ENCODE measurements at places on chromosomes 3 and 15.

DNA sequence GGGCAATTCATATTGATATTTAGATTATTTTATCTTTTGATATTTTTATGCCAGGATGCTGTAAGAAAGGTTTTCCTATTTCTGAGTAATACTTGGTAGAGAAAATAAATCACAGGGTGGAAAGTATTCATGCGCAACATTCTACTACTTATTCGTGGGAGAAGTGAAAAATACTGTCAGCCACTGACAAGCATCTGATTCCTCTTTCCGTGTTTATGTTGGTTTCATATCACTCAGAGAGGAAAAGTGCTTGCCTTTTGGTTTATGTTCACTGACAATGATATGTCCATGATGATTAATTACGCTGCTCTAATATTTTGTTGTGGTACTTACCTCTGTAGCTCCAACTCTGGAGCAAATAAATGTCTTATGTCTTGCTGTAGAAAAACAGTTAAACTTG lies 429.4 kb downstream of the EDEM1 start:
- no peak for DNase-seq

DNA sequence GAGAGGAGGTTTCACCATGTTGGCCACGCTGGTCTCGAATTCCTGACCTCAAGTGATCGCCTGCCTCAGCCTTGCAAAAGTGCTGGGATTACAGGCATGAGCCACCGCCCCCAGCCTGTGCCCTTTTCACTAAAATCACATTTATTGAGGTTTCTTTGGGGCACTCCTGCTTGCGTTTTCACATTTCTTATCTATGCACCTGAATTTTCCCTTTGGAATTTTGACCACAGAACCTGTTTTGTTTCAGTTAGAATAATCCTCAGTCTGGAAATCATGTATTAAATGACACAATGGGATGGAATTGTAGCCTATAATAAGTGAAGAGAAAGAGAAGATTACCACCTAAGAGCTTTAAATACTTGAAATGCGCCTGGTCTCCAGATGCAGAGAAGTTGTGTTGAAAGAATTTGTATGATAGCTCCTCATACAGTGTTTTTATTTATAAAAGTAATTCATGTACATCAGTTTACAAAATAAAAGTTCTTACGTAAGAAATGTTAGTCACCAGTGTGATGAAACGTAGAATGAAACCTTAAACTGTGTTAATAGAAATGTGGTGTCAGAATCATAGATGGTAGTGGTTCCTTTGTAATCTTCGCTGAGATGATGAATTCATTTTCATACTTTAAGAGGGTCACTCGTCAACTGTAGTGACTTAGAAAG lies 107.0 kb downstream of the TCF12 start:
- no peak for DNase-seq

DNA sequence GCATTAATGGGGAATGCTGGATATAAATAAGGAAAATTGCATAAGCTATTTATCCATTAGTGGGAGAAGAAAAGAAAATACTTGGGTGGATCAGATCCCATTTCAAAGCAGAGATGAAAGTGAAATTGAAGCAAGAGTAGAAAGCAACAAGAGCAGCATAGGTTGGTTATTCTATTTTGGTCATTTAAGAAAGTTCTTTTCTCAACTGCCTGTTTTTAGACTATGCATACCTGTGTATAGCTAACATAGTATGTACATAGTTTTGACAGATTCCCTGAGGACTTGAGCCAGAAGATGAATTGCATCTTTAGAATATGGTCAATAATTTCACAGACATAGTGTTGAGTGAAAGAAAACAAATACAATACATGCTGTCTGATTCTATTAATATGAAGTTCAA lies 29.0 kb upstream of the DENND4A start:
- DNase-seq: no peak

DNA sequence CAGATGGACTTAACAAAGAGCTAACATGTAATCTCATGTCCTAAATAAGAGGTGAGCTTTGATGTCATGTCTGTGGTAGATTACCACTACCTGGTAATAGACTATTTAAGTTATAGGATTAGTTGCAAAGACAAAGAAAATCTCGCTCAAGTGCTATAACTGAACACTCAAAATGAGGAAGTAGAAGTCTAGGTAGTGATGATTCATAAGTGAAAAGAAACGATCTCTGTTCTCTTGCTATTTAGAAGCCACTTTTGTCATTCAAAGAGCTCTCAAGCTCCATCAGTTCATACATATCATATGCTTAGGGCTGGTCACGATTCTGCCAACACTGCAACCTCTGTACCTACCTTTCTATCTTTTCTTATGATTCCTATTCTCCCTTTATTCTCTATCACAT lies 110.9 kb downstream of the EDEM1 start:
- DNase-seq: no peak

- DNase-seq: no peak
Measured at GRCh38 chr3:64977308-64978100, 289.7 kb upstream of the ADAMTS9 start.

DNA sequence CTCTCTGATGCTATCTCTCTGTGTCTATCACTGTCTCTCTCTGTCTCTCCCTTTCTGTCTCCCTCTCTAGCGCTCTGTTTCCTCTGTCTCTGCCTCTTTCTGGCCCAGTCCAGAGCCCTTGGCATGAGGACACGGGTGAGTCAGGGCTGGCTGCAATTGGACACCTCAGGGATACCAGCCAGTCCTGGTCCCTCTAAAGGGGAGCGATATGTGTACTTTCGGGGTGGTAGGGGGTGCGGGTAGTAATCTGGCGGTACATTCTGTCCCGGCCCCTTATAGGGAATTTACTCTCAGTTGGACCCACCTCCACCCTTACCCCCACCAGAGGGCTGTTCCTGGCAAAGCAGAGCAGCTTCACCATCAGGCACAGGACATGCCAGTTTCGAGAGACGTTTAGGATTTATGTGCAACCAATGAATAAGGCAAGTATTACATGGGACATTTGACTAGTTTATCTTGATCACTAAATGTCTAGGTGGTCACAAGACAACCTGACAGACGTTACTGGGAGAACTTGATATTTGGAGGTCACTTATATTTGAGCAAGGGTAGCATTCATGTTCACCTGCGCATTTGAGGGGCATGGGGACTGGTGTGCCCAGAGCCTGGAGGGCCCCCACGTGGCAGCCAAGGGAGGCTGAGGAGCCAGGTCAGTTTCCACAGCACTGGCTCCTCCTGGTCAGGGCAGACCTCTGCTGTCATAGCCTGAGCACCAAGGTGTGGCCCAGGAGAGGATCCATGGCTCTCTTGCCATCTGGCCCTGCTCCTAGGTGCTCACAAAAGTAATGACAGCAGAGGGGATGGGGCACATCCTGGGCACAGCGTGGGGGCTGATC lies 256.1 kb downstream of the PLCL2 start:
- no peak for DNase-seq

DNA sequence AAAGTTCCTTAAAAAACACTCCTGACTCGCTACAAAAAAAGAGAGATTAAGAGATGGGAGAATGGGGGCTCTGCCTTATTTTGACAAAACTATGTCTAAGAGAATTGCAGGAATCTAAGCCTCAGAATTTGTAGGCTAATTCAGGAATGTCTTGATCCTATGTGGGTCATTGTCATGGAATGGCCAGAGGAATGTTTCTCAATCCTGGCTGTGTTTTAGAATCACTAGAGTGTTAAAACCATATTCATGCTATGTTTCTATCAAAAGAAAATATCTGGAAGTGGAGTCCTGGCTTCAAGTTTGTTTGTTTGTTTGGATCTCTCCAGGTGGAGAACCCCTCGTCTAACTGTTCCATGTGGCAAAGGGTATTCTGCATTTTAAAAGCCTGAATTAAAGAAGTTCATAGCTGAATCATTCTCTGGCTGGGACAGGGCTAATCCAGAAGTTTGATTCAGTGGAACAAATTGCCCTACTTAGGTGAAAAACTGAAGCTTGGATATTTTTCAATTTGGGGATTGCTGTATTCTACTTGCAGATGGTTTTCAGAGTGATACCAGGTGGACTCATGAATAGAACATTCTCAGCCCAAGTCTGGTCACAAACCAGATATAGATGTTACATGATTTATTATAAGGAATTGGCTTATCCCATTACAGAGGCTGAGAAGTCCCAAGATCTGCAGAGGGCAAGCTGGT lies 28.2 kb downstream of the GJD2 start:
- DNase-seq: peak; percentile 57

GRCh38 chr3:157445857-157446256 lies 9.2 kb downstream of the PTX3 start:
- DNase-seq: no peak

DNA sequence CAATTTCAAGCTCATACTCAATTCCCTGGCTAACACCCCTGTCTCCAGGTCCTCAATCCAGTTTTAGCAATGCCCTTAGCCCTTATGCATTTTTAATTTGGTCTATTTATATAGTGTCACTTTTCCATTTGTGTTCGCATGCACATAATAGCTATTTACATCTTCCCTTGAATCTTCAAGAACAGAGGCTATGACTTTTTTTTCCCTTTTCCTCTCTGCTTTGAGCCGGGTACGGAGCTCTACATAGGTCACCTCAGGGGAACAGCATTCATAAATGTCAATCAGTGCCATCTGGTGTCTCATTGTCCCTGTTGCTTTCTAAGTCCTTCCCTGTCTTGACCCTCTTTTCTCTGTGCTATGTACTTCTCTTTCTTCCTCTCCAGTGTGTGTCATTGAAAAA lies 26.5 kb upstream of the ACTC1 start:
- no peak for DNase-seq

DNA sequence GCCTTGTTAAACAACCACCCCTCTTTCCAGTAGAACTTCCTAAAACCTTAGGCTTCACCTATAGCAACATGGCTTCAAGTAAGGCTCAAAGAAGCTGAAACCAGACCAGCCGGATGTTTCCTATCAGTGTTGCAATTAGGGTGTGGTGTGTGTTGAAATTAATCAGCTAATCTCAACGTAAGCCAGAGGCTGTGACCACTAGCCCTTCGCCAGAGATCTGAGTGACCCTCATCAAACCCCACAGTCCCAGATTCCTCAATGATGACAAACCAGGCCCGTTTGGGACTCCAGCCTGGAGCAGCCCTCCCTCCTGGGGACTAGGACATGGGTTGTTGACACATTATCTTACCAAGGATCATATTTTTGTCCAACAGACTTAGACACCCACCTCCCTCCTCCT lies 27.3 kb downstream of the CYP11A1 start:
- DNase-seq: peak; percentile 65

- DNase-seq: peak; percentile 70
Measured at GRCh38 chr3:149339931-149340309, 6.5 kb upstream of the TM4SF18 start.

GRCh38 chr3:100029689-100030088 lies 84.6 kb downstream of the FILIP1L start:
- no peak for DNase-seq

GRCh38 chr15:66231394-66232266 lies 21.9 kb downstream of the MEGF11 start:
- DNase-seq: no peak

DNA sequence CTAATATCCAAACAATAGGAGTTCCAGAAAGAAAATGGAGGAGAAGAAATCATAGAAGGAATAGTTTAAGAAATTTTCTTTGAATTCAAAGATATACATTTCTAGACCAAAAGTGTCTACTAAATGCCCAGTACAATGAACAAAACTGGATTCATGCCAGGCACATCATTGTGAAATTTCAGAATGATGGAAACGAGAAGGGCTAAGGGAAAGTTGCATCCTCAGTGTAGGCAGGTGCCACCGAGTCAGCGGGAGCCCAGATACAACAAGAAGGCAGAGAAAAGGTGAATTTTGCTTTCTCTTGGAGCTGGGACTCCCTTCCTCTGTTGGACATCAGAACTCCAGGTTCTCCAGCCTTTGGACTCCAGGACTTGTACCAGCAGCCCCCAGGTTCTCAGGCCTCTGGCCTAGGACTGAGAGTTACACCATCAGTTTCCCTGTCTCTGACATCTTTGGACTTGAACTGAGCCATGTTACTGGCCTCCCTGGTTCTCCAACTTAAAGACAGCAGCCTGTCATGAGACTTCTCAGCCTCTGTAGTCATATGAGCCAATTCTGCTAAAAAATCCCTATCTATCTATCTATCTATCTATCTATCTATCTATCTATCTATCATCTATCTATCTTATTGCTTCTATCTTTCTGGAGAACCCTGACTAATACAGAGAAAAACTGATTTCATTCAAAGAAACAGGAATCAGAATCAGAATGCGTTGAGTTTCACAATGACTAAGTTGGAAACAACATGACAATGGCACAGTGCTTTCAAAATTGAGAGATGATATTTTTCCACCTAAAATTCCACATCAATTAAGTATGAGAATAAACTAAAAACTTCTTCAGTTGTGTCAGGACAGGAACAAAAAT lies 207.7 kb downstream of the FAM43A start:
- no peak for DNase-seq

GRCh38 chr3:60178931-60179653 lies 1072.2 kb downstream of the FHIT start:
- DNase-seq: no peak
